ENCODE measurements at places on chromosomes 1 and 21.
A peak's percentile ranks its signal among the peaks of the same experiment; 100 is the strongest.

DNA sequence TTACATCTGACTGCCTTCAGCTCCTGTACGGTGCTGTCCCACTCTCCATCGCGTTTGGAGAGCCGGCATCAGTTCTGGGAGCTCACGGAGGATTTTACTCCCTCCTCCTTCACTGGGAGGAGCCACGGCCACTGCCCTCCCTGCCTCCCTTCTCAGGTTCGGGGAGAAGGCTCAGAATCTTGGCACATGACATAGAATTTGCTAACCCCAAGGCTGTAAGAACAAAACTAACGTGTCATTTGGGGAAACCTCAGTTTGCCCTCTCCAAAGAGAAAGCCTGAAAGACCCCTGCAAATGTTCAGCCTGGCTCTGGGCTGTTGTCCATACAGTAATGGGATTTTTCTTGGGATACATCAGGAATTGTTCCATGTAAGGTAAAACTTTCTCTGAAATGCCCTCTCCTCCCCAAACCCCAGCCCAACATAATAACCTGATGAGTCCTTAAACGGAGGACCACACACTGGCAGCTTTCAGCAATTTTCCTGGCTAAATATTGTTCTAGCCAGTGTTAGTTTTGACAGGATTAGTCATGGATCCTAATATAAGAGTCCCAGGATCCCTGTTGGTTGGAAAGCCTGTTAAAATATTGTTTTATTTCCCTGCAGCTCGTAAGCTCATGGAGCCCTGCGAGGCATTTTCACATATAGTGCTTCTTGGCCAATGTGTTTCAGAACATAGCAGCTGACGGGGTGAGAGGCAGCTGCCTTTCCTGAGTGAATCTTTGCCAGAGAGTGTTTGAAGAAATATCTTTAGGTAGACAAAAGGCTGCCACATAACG, 98.8 kb downstream of the RHOU start:
- DNase-seq: no peak

DNA sequence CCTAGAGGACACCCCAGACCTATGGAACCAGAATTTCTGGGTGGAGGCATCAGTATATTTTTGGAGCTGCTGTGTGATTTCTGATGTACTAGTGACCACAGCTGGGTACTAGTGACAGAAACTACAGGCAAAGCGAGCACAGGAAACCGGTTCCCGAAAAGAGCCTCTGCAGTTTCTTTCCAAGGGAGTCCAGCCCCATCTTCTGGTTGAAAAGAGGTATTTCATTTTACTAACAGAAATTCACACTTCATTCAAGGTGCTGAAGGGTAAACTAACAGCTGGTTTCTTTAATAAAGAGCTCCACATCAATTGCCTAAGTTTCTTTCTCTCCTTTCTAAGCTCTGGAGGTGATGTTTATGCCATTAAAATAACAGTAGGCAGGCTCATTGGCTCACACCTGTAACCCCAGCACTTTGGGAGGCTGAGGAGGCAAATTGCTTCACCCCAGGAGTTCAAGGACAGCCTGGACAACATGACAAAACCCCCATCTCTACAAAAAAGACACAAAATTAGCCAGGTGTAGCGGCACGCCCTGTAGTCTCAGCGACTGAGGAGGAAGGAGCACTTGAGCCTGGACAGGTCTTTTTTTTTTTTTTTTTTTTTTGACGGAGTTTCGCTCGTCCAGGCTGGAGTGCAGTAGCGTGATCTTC, 22.0 kb downstream of the THAP3 start:
- peak; percentile 11 for DNase-seq

DNA sequence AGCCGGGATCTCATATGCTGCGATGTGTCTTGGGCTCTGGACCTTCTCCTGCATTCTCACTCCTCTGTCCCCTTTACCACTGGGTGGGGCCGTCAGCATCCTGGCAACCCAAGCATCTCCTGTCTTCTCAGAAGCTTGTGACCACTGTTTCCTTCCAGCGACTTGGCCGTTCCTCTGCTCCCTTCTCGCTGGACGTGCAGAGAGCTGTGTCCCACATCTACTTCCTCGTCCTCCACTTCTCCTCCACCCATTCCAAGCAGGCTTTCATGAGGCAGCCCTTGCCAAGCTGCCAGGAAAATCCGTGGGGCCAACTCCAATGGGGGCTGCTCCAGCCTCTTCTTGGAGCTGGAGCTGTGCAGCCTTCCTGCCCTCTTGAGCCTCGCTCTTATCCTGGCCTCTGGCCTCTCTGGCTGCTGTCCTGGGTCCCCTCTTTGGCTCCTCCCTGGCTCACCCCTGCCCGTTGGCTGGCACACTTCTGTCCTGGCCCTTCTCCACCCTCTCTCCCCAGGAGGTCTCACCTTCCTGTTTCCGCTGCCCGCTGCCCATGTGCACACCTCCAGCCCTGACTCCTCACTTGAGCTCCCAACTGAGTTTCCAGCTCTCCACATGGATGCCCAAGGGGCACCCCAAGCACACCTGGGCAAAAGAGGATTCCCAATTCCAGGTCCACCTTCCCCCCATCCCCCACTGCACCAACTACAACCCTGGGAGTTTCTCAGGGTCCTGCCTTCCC, 8.7 kb downstream of the FAM131C start:
- DNase-seq: no peak

DNA sequence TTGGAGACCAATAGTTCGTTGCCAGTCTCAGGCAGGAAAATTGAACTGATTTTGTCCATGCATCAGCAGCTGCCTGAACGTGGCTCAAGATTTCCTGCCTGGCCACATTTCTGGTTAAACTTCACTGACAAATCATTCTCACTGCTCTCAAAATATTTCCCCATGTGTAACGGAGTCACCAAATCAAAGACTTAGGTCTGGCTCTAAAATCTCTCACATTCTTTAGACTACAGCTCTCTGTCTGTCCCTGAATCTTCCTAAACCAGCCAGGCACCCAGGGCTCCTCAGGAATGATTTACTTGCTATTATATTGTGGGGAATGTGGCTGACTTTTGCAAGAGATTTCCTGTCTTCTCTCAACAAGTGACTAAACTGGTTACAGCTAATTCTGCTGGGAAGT, 49.2 kb upstream of the GJA8 start:
- no peak for DNase-seq

DNA sequence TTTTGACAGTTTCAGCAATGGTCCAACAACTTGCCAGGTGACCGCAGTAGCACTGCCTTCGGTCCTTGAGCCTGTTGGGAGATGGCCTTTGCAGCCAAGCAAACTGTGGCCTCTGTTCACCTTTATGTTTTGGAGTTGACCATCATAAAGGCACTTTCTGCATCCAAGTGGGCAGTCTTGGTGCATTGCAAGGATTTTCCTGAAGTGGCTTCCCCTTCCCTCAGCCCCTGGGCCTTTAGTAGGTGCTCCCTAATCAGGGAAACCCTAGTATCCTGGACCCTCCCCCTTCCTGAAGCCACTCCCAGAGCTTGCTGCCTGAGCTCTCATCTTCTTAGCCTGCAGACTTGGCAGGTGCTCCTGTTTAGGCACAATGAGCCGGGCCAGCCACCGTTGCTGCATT, 140.2 kb downstream of the TRABD2B start:
- no peak for DNase-seq

DNA sequence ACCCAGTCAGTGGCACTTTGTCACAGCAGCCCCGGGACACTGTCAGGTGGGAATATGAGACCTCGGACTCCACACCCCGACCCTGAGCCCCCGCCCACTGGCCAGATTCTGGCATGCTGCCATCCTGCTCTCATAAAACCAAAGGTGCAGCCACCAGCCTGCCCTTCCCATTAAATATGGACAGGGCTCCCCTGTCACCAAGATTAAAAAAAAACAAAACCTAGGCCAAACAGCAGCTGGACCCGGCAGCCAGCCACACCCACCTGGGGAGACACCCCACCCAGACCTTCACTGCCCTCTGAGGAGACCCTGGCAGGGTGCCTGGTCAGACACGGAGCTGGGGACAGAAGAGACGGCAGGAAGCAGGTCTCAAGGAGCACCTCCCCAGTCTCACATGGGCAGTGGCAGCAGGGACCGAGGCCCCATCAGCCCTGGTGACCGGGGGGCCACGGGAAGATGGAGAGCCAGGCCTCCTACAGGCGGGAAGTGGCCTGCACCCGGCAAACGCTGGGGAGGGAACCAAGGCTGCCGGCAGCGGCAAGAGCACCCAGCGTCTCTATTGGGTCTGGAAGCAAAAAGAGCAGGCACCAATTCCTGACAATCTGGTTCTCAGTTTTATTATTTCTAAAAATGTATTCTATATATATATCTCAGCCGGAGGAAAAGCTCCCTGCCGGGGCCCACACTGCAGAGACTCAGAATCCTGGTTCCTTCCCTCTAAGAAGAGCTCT, 61.9 kb downstream of the ACOT7 start:
- DNase-seq: no peak

DNA sequence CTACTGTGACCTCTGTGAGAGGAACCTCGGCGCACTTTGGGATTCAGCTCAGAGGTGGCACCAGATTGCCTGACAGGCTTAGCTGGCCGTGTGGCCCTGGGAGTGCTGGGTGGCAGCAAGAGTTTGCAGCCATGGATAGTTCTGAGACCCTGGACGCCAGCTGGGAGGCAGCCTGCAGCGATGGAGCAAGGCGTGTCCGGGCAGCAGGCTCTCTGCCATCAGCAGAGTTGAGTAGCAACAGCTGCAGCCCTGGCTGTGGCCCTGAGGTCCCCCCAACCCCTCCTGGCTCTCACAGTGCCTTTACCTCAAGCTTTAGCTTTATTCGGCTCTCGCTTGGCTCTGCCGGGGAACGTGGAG, 67.5 kb downstream of the DISC1 start:
- DNase-seq: peak; percentile 6

- no peak for DNase-seq
Measured at GRCh38 chr1:222329493-222330045, 218.3 kb downstream of the HHIPL2 start.

DNA sequence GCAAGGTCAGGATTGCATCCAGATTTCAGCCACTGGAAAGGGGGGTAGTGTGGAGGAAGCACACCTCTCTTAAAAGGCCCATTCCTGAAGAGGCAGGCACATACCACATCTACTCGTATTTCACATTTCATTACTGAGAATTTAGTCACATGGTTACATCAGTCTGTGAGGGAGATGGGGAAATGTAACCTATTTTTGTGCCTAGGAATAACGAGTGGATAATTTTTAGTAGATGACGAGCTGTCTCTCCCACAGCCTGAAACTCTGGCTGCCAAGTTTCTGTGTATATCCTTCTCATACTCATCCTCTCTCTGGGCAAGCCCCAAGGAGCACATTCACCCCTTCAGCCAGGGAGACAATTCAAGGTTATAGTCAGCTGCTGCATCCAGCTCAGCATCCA, 10.3 kb upstream of the C21orf91 start:
- no peak for DNase-seq

- DNase-seq: no peak
Measured at GRCh38 chr1:1320666-1321448, 3.6 kb downstream of the INTS11 start.

- DNase-seq: no peak
Measured at GRCh38 chr1:77476475-77476874, 194.7 kb downstream of the AK5 start.

GRCh38 chr1:53127546-53127945, 14.9 kb downstream of the SLC1A7 start:
- DNase-seq: no peak
